ENCODE measurements at places on chromosomes 4 and X.

GRCh38 chr4:118743867-118744266 is 58.7 kb downstream of the METTL14 start:
- H3K27me3 ChIP-seq, result no peaks in the 10 kb centered on the region
- H3K4me1 ChIP-seq, result peaks cover 8% of the 10 kb centered on the region
- no peak for DNase-seq
- H3K4me3 ChIP-seq, result no peak overlapping the region

DNA sequence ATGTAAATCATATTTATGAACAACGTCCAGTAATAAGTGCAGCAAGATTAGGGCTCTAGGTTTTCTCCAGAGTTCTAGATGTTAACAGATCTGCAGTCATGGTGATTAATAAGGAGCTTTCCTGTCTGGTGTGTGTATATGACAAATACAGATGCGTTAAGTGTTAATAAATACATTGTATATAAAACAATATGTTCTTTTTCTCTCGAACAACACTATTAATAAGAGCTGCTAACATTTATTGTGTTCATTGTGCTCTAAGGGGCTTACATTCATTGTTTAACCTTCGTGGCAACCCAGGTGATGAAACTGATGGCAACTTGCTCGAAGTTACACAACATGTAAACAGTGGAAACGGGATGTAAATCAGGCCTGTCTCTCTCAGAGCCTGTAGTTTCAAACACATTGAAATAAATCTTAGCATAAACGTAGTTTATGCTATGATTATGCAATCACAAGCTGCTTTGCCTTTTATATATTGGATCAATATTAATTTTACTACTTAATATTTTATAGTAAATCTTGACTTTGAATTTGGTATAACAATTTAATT is 547 bp upstream of the CLGN start:
- no peaks in the 10 kb centered on the region for H3K36me3 ChIP-seq

GRCh38 chrX:20061855-20062254 is 54.9 kb downstream of the MAP7D2 start:
- DNase-seq, result no peak
- no peak overlapping the region for H3K4me3 ChIP-seq
- H3K27ac ChIP-seq, result no peak overlapping the region
- no peaks in the 10 kb centered on the region for H3K36me3 ChIP-seq
- no peaks in the 10 kb centered on the region for H3K27me3 ChIP-seq
- H3K4me1 ChIP-seq, result no peaks in the 10 kb centered on the region

GRCh38 chr4:182874304-182874751 is 42.9 kb downstream of the DCTD start:
- DNase-seq, result no peak
- H3K27me3 ChIP-seq, result no peaks in the 10 kb centered on the region
- no peaks in the 10 kb centered on the region for H3K36me3 ChIP-seq

DNA sequence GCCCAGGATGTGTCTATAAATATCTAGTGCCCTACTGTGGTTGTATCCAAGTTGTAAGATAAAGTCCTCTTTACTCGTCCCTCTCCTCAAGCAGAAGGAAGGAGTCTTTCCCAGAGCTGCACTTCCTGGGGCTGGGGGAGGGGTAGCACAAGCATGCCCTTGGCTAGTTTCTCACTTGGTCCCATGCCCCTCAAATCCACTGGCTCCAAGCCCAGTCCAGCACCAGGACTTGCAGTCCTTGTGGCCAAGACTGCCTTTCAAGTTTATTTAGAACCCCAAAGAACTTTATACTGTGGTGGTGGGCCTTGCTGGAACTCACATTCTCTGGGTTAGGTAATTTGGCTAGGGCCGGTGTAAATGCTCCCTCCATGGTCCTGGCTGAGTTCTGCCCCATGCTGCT is 43.2 kb upstream of the SLC10A4 start:
- H3K36me3 ChIP-seq, result no peaks in the 10 kb centered on the region
- H3K4me1 ChIP-seq, result no peaks in the 10 kb centered on the region
- no peak overlapping the region for H3K4me3 ChIP-seq
- no peak overlapping the region for H3K27ac ChIP-seq
